ENCODE measurements at places on chromosomes 12 and 14. TPM values are rescaled to one million over a fixed set of nuclear protein-coding genes. Genes with fewer than 3 reads are reported as not detected.

Gene CRIP2
- polyA plus RNA-seq = 12.0 TPM

Gene GDF3
- polyA plus RNA-seq = not detected

Gene ASCL1
- not detected for polyA plus RNA-seq

Gene CLEC1A
- polyA plus RNA-seq = not detected

Gene TAS2R13
- not detected for polyA plus RNA-seq

Gene ADCY6
- not detected for polyA plus RNA-seq

Gene GPD1
- not detected for polyA plus RNA-seq

Gene KRT5
- not detected for polyA plus RNA-seq

Gene GSC
- polyA plus RNA-seq = not detected

Gene ACOT6
- not detected for polyA plus RNA-seq

Gene NEUROD4
- not detected for polyA plus RNA-seq

Gene ACSM4
- polyA plus RNA-seq = not detected

Gene GOLT1B
- 43.1 TPM for polyA plus RNA-seq

Gene RHEBL1
- 11.7 TPM for polyA plus RNA-seq

Gene PSMB5
- 28.2 TPM for polyA plus RNA-seq

Gene CAPZA3
- polyA plus RNA-seq = not detected

Gene SYNJ2BP
- 15.6 TPM for polyA plus RNA-seq

Gene ATP23
- 16.2 TPM for polyA plus RNA-seq

Gene ART4
- polyA plus RNA-seq = not detected

Gene KERA
- polyA plus RNA-seq = not detected

Gene TRHDE
- polyA plus RNA-seq = not detected

Gene RNASE4
- 0.75 TPM for polyA plus RNA-seq

Gene TAS2R19
- 0.32 TPM for polyA plus RNA-seq

Gene DYNLL1
- polyA plus RNA-seq = 480 TPM

Gene FSCB
- not detected for polyA plus RNA-seq

Gene LRR1
- 26.7 TPM for polyA plus RNA-seq

Gene MEG3
- not detected for polyA plus RNA-seq

Gene PLEKHD1
- polyA plus RNA-seq = not detected

Gene AJUBA
- polyA plus RNA-seq = 0.20 TPM

Gene C3AR1
- polyA plus RNA-seq = 12.7 TPM

Gene SERPINA6
- polyA plus RNA-seq = not detected

Gene KRT73
- 1.4 TPM for polyA plus RNA-seq

Gene RILPL2
- polyA plus RNA-seq = 10.3 TPM

Gene GPR84
- not detected for polyA plus RNA-seq

Gene RGS6
- 1.0 TPM for polyA plus RNA-seq

Gene MYO1A
- not detected for polyA plus RNA-seq

Gene CD27
- polyA plus RNA-seq = 547 TPM

All from CD4-positive, CD25-positive, alpha-beta regulatory T cell (primary cell).